ENCODE measurements at places on chromosomes 2 and 18.

- DNase-seq, result no peak
Observed at GRCh38 chr2:206635015-206635414, 7.3 kb upstream of the FAM237A start.

DNA sequence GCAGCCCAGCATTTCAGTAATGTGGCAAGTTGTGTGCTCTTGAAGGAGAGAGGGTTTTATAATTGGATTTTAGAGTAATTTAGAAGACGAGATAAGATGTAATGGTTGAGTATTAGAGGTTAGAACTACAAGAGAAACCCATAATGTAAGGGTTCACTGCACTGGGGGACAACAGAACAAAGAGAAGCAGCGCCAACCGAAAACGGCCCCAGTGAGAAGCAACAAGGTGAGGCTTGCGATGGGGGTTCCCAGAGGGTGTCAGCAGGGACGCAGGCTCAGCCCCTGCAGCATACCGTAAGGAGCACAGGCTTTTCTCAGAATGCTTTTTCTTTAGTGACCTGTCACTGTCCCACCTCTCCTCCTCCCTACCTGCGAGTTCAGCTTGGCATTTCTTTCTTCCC is 183.9 kb upstream of the ETAA1 start:
- no peak for DNase-seq

DNA sequence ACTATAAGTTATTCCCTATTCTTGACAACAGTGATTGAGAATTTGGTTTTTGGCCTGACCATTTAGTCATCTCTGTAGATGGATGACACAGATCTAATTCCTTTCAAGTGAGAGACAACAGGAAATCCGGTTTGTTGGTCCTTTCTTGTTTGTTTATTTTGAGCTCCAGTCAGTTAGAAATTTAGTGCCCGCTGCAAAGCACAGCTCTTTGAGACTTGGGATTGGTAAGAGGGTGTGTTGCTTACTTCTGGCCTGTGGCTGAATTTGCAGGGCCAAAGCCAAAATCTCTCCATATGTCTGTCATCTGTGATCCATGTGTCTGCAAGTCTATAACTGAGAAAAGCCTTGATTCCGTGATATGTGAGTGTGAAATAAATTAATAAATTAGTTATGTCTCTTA is 74.3 kb downstream of the BIN1 start:
- no peak for DNase-seq

- DNase-seq, result no peak
Observed at GRCh38 chr18:56314396-56314795, 324.0 kb downstream of the TXNL1 start.

DNA sequence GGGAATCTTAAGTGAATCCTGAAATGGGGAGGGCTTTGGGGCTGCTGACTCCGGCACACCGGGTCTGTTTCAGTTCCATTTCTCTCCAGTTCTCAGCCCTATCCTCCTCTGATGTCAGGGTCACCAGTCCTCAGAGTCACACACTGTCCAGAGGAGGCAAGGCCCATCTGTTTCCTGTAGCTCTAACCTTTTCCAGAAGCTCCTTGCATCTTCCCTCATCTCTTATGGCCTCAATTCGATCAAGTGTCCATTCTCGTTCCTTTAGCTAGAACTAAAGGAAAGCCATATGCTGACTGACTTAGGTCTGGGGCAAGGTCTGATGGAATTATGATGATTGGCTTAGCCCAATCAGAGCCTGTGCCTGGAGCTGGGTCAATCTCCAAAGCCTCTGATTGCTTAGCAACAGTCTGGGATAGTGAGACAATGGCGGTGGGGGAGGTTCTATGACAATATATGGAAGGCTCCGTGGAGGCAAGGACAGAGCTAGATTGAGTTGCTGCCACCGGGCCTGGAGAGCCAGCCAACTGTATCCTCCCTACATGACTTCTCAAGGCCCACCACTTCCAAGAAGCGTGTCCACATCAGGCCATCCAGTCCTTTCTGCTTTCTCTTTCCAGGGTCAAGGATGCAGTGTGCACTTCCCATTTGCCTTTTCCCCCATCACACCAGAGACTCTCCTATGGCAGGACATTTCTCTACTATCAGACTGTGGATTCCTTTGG is 5.2 kb downstream of the ANKRD53 start:
- DNase-seq, result no peak

DNA sequence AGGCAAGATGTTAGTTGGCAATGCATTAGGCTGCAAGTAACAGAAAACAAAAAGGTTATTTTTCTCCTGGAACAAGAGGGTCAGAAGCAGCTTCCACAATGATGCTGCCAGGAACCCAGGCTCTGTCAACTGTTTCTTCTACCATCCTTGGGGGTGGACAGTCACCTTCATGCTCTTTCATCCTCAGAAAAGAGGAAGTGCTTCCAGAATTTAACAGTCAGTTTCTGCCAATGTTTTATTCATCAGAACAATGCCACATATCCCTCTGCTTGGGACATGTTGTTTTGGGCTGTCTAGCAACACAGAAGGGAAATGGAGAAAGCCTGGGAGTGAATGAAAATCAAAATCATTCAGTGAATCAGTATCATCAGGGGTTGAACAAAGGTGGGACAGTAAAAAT is 7.1 kb downstream of the TMEM182 start:
- DNase-seq, result no peak

DNA sequence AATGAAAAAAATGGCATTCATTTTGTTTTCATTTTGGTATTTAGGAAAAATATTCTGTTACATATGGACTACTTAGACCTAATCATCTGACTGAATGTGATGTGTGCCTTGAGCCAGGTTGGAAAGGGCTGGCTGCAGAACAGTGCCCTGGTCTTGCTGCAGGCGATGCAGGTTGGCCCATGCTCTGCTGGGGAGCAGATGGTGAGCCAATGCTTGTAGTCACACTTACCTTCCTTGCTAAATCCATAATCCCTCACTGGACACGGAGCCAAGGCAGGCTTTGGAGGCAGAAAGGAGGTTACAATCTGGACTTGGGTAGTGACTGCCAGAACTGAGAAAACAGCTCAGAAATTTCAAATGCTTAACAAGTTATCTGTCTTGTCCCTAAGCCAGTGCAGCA is 228.7 kb downstream of the ARHGAP15 start:
- DNase-seq, result no peak
